Hepatocyte (in vitro differentiated cells): ENCODE measurements at places on chromosomes 2 and 18. TPM values are rescaled to one million over a fixed set of nuclear protein-coding genes. Genes with fewer than 3 reads are reported as not detected.

GRCh38 chr2:238021327-238021726, 39.5 kb upstream of the SCLY start:
- no peaks in the 10 kb centered on the region for H3K36me3 ChIP-seq
- H3K4me3 ChIP-seq = no peak overlapping the region
- H3K4me1 ChIP-seq = no peaks in the 10 kb centered on the region
- no peak for DNase-seq
- no peaks in the 10 kb centered on the region for H3K27me3 ChIP-seq

The TANC1 gene
- 18.5 and 20.6 TPM in 2 replicates for total RNA-seq

- H3K27ac ChIP-seq = no peak overlapping the region
- H3K4me3 ChIP-seq = no peak overlapping the region
- H3K27me3 ChIP-seq = no peaks in the 10 kb centered on the region
- DNase-seq = no peak
Observed at GRCh38 chr18:60935041-60935910, 398.0 kb upstream of the CDH20 start.

The SP140L gene
- 4.0 and 8.1 TPM in 2 replicates for total RNA-seq

GRCh38 chr2:157447031-157447430, 3.1 kb upstream of the CYTIP start:
- H3K27ac ChIP-seq = no peak overlapping the region
- DNase-seq = no peak
- H3K4me1 ChIP-seq = no peaks in the 10 kb centered on the region

GRCh38 chr2:36574560-36574959, 23.4 kb downstream of the FEZ2 start:
- peaks cover 10% of the 10 kb centered on the region for H3K4me1 ChIP-seq
- no peak overlapping the region for H3K4me3 ChIP-seq
- no peak for DNase-seq
- no peaks in the 10 kb centered on the region for H3K27me3 ChIP-seq
- H3K36me3 ChIP-seq = no peaks in the 10 kb centered on the region

The SDC1 gene
- 92.3 and 108 TPM in 2 replicates for total RNA-seq

The KCNG2 gene
- not detected in 2 replicates for total RNA-seq

The SIX3 gene
- total RNA-seq = not detected in 2 replicates

The GREB1L gene
- total RNA-seq = 13.8 and 16.8 TPM in 2 replicates
